ENCODE measurements at places on chromosomes 4 and X.
A peak's percentile ranks its signal among the peaks of the same experiment; 100 is the strongest.

DNA sequence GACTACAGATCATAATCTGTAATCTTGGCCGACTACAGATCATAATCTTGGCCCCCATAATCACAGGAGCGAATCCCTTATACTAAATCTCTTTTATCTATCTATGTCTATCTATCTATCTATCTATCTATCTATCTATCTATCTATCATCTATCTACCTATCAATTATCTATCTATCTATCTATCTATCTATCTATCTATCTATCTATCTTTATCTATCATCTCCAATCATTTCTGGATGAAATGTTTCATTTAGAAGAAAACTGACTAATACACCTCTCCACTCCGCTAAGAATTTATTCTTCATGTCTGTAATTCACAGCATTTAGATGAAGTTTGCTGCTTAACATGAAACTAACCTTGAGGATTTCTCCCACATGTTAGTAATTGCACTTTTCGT is 45.0 kb upstream of the ACSL1 start:
- no peak for DNase-seq

- DNase-seq = no peak
These were observed 17.5 kb downstream of the GATB start for GRCh38 chr4:151743128-151743854.

DNA sequence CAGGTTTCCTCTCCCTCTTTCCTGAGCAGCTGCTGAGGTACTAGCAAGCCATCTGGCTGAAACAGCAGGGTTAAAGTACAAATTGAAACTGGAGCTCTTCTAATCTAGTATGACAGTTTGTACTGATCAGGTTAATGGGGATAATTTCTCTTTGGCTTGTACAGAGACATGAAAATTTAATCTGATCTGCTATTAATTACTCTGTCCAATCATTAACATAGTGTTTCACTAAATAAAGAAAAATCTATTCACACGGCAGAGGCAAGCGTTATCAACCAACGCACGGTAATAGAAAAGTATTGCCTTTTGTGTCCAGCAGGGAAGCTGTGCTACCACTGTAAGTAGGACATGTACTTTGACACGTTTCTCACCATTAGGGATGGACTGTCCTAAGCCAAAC is 71.1 kb downstream of the IGSF1 start:
- no peak for DNase-seq

- no peak for DNase-seq
These were observed 1.7 kb downstream of the EGFL6 start for GRCh38 chrX:13571136-13571535.

GRCh38 chrX:14013054-14013453 is 16.6 kb downstream of the GEMIN8 start:
- DNase-seq = no peak

DNA sequence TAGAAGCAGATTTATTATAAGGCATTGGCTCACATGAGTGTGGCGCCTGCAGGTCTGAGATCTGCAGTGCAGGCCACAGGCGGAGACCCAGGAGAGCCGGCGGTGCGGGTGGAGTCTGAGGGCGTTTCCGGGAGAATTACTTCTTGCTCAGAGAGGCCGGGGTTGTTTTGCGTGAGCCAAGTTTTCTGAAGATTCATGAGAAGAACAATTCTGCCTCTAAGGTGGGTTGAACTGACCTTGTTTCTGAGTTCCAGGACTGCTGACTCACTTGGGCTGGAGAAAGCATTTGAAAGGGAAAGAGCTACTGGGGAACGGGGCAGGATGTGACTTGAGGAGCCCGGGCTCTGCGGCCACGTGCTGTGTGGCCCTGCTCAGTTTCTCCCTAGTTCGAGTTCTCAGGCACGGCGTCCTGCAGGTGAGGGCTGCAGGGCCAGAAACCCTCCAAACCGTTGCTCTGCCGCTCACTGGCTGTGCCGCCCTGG is 36.7 kb upstream of the SORCS2 start:
- DNase-seq = no peak

- no peak for DNase-seq
These were observed 175.1 kb upstream of the GRID2 start for GRCh38 chr4:92128676-92129075.

GRCh38 chr4:76689145-76689817 is 208.7 kb downstream of the SOWAHB start:
- no peak for DNase-seq

- no peak for DNase-seq
These were observed 35.9 kb upstream of the PHOX2B start for GRCh38 chr4:41784191-41784979.

GRCh38 chrX:31629195-31629594 is 557.4 kb upstream of the FTHL17 start:
- no peak for DNase-seq

DNA sequence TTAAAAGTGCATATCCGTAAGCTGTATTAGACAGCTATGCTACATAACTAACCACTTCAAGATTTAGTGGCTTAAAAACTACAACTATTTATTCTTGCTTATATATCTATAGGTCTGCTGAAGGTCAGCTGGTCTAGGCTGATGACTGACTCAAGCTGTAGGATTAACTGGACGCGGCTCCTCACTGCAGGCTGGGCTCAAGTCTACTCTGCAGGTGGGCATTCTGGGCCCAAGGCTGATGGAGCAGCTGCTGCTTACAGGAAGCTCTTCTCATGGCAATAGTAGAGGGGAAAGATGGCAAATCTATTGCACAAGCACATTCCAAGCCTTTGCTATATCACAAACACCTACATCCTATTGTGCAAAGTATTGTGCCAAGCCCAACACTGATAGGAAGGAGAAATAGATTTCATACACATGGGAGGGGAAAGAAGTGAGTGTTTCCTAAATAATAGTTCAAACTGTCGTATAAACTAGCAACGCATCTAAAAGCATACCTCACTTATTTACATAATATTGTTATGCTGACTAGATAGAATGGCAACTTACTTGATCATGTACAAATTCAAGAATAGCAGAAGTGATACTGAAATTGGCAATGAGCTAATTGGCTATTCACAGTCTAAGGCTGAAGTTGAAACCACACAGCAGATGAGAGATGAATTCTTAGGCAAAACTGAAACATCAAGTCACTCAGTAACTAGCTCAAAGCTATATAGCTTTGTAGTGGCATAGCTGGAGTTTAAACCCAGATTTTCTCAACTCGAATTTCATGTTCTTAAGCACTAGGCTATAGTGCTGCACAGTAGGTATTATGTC is 263.8 kb downstream of the NKX6-1 start:
- no peak for DNase-seq

- DNase-seq = no peak
These were observed 59.1 kb downstream of the CHRNA9 start for GRCh38 chr4:40394236-40394635.

- peak; percentile 1 for DNase-seq
These were observed 8.7 kb downstream of the GUCY2F start for GRCh38 chrX:109472939-109473735.

DNA sequence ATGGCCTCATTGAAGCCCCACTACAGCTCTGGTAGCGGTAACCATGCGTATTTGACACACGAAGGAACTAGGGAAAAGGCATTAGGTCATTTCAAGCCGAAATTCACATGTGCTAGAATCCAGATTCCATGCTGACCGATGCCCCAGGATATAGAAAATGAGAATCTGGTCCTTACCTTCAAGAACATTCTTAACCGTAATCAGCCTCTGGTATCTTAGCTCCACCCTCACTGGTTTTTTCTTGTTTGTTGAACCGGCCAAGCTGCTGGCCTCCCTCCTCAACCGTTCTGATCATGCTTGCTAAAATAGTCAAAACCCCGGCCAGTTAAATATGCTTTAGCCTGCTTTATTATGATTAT is 876 bp downstream of the HPRT1 start:
- DNase-seq = no peak

DNA sequence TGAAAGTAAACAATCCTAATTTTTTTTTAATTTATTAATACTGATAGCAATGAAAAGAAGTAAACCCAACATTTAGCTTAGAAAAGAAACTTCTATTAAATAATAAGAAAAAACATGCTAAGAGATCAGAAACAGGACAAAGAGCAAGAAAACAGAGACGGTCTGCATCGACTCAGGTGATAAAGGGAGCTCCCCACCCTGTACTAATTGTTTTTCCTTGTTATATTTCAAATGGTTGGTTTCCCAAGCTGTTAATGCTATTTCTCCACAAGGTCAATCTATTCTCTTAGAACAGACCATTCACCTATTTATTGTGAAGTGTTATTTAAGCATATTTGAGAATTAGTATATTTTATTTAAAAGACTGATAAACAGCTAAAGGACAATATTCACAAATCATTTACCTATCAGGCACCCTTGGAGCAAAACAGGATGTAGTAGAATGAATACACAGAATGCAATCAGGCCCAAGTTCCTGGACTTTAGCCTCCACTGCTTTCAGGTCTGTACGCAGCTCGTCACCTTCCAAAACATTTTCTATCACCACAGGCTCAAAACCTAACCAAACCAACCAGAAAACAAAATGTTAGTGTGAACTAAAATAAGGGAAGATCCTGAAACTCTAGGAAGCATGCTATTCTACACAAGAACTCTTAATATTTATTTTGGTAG is 5.5 kb downstream of the SEPSECS start:
- DNase-seq = no peak

DNA sequence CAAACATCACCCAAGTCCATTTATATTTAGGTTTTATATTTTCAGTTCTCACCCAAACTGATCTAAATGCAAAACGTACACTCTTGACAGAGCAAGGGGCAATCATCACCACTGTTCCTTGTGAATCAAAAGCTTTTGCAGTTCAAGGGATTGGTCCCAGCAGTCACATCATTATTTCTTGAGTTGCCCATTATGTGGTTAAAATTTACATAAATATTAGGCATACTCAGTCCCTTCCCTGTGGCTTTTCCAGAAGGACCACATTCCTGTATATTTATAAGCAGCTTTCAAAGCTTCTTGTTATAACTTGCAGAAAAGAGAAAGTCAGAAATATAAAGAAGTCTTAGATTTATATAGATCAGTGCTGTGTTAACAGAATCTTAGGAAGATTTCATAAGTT is 224.4 kb downstream of the CLCN4 start:
- no peak for DNase-seq

DNA sequence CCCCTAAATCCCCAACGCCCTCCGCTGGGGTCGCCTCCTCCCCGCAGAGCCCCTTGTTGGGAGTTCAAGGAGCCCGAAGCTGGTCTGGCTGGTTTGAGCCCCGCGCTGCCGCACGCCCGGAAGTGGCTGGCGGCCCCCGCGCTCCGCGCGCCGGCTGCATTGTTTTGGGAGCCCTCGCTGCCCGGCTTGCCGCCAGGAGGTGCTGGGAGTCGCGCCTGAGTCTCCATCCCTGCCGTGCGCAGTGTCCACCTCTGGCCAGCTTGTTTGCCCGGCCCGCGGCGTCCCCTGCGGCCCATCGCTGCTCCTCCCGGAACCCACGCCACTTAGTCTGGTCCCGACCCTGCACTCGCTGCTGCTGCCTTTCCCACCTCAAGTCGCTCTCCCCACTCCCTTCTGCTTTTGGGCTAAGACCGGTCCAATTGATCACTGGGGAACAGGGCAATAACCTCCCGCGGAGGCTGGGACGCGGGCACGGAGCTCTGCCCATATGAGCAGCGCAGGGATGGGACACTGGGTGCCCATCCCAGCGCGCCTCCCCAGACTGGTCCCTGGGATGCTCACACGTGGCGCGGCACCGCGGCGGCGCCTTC is 2.2 kb upstream of the SFRP2 start:
- peak; percentile 10 for DNase-seq

DNA sequence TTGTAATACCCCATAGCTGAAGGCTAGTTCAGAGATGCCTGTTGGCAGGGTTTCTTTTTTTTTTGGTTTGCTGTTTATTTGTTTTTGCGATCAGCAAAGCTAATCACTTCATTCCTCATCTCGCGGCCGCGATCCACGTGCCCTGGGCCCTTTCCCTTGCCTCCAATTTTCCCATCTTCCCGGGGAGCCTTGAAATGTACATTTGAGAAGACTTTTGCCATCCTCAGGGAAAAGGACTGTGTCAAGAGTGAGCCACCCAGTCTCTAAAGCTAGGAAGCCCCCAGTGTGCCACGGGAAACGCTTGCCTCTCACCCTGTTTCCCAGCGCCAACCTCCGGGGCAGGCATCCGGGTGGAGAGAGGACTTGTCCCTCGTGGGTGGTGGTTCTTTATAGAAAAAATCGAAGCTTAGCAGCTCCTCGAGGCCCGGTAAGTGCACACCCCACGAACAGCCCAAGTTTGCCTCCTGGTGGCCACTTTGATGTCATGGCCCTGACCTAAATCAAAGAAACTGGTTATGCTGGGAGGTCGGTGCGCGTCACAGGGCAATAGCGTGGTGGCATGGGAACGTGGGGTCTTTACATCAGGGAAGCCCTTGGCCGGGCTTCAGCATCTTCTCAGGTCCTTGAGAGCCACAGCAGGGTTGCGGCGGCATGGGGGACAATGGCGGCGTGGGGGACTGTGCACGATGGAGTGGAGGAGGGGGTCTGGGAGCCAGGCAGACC is 42.0 kb downstream of the MAP7D3 start:
- peak; percentile 51 for DNase-seq

DNA sequence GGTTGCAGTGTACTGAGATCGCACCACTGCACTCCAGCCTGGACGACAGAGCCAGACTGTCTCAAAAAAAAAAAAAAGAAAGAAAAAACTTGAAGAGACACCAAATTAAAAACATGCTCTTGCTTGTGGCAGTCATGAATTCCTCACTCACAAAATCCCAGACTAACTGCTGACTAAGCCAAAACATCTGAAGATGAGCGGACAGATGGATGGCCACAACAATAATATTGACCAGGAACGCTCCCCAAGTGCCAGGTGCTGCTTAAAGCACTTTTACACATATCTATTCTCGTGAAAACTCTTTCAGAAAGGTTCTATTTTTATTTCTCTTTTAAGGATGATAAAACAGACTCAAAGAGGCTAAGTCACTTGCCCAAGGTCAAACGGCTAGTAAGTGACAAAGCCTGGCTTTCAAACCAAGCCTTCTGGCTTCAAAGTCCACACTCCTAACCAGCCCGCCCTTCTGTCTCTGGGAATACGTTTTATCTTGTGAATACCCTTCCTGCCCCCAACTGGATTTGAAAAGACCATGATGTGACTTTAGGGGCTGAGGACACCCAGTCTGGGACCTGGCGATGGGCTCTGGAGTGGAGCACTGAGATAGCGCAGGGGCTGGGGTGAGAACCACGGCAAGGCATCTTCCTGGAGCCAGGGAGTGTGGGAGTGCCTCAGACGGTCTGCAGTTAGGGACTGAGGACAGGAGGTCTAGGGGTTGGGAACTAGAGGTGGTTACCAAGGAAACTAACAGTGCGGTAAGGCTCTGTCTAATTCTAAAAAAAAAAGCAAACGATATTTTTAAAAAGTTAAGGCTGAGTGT is 9.5 kb upstream of the CXCR3 start:
- no peak for DNase-seq
